Activated T-cell treated with anti-CD3 and anti-CD28 coated beads, Interleukin-2, amount 50 U/mL, for 48 hours (primary cell): ENCODE measurements at places on chromosomes 11 and 22.

DNA sequence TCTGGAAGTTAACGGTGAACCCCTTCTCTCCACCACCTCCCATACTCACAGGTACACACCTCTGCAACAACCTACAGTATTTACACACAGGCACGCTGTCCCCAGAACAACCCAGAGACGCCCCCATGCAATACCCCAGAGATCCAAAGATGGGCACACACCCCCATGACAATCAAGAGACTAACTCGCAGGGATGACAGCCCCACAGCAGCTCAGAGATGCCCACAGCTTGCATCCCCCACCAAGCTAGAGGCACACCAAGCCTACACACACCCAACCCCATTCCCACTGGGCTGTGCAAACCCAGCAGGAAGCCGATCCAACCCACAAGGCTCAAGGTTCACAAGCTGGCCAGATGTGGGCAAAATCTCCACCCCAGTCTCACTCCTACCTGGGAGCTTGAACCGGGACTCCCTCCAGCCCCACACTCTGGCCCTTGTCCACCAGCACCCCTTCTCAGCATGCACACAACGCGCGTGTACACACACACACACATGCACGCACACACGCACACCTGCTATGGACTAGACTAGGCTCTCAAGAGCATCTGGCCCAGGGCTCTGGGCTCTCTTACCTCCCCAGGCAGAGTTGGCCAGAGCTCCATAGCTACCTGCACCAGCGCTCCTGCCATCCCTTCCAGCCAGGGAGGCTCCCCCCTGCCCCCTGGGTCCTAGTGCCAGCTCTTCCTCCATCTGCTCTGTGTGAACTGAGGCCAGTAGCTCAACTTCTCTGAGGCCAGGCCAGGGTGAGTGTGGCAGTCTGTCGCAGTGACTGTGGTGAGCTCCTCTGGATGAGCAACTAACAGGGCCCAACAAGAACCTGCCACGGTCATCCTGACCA lies 11.5 kb downstream of the STARD10 start:
- DNase-seq: no peak

DNA sequence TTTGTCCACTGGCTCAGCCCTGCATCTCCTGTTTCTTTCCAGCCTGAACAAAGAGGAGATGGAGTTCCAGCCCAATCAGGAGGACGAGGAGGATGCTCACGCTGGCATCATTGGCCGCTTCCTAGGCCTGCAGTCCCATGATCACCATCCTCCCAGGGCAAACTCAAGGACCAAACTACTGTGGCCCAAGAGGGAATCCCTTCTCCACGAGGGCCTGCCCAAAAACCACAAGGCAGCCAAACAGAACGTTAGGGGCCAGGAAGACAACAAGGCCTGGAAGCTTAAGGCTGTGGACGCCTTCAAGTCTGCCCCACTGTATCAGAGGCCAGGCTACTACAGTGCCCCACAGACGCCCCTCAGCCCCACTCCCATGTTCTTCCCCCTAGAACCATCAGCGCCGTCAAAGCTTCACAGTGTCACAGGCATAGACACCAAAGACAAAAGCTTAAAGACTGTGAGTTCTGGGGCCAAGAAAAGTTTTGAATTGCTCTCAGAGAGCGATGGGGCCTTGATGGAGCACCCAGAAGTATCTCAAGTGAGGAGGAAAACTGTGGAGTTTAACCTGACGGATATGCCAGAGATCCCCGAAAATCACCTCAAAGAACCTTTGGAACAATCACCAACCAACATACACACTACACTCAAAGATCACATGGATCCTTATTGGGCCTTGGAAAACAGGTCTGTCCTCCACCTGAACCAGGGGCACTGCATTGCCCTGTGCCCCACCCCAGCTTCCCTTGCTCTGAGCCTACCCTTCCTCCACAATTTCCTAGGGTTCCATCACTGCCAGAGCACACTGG lies 5.0 kb downstream of the FTH1 start:
- DNase-seq: no peak

GRCh38 chr11:58058276-58059006 lies 27.7 kb downstream of the OR6Q1 start:
- DNase-seq: no peak

DNA sequence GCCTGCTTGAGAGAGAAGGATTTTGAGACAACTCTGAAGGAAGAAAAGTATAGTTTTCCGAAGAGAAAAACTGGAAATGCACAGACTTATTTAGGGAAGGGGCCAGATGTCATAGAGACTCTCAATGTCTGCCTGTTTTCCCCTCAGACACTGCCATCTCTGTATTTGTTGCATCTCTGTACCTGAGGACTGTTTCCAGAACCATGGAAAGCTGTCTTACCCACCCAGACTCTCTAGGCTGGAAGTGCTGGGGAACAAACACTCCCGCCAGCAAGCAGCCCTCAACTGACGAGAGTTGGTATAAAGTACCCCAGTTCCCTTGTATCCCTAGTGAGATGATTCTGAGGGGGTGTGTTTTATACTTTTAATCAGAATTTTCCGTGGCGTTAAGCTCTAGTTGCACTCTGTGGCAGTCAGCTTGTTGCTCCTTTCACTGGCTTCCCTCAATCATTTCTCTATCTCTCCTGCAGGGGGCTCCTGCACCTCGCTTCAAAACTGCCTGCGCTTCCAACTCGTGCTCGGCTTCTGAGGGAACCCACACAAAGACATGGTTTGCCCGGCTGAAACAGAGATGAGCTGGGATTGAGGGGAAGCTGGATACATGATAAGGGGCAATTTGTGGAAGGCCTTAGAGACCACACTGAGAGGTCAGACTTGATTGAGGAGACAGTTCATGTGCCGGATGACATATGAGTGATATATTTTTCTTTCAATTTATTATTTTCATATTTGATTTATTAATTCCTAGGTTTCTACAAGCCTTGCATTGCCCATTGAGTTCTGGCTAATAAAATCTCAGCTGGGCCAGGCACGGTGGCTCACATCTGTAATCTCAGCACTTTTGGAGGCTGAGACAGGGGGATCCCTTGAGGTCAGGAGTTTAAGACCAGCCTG lies 36.9 kb upstream of the CLPB start:
- peak; percentile 67 for DNase-seq
